Common myeloid progenitor, CD34-positive (primary cell): ENCODE measurements at places on chromosomes 12 and 14.

DNA sequence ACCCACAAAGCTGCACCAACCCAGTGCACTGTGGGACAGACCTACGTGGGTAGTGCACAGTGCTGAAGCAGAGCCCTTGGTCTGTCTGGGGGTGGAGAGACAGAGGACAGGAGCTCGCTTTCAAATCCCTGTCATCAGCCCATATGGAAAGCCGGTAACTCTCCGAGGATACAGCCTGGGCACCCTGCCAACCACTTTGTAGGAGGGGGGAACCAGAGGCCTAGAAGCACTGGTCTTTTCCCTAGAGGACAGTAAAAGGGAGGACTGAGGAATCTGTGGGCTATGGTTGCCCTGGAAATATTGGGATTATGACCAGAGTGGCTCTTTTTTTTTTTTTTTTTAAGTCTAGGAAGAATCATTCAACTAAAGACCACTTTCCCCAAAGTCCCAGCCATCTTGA, 74.3 kb downstream of the MAP3K9 start:
- no peaks in the 10 kb centered on the region for H3K4me1 ChIP-seq
- no peak overlapping the region for H3K4me3 ChIP-seq
- DNase-seq, result no peak
- no peak overlapping the region for H3K27ac ChIP-seq
- no peaks in the 10 kb centered on the region for H3K36me3 ChIP-seq

DNA sequence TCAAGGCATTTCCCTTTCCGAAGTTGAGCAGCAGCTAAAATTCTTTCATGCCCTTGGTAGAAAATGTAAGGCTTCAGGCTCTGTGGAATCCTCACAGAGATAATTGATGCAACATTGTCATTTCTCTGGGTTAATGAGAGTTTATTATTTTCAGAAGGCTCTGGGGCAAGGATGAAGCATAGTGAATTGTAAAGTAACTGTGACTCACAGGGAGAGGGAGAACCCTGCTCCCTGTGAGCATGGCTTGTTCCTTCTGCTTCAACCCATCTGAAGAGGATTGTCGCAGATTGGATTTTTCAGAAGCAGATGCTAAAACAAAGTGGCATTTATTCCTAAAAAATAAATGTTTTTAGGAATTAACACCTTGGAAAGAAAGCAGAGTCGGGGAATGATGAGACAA, 41.2 kb downstream of the APOBEC1 start:
- peaks cover 3% of the 10 kb centered on the region for H3K4me1 ChIP-seq
- DNase-seq, result no peak
- H3K27ac ChIP-seq, result no peak overlapping the region
- H3K27me3 ChIP-seq, result no peaks in the 10 kb centered on the region
- no peak overlapping the region for H3K4me3 ChIP-seq

DNA sequence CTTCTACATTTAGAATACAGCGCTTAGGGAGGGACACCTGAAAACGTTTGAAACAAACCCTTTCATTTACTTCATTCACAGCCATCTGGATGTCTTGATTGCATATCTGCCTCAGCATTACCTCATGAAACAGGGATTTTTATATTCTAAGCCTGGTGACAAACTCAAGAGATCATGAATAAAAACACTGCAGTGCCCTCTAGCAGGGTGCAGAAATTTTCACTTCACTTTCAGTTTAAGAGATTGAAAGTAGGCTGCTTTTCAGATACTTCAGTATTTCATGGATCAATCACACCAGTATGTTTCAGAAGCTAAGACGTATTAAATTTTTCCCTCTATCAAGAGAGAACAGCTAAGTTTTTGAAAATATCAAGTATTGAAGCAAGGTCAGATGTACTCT, 467.8 kb downstream of the MDGA2 start:
- no peaks in the 10 kb centered on the region for H3K36me3 ChIP-seq
- H3K4me3 ChIP-seq, result no peak overlapping the region
- H3K27ac ChIP-seq, result peak overlapping the region; percentile 6
- no peaks in the 10 kb centered on the region for H3K27me3 ChIP-seq

- H3K27me3 ChIP-seq, result no peaks in the 10 kb centered on the region
- H3K36me3 ChIP-seq, result peaks cover 4% of the 10 kb centered on the region
- no peak overlapping the region for H3K27ac ChIP-seq
- no peak overlapping the region for H3K4me3 ChIP-seq
- no peaks in the 10 kb centered on the region for H3K4me1 ChIP-seq
- no peak for DNase-seq
Observed at GRCh38 chr14:71726580-71727021, 205.6 kb upstream of the RGS6 start.

GRCh38 chr14:91464615-91465205, 45.4 kb downstream of the PPP4R3A start:
- H3K27ac ChIP-seq, result no peak overlapping the region
- no peak overlapping the region for H3K4me3 ChIP-seq
- DNase-seq, result no peak
- H3K27me3 ChIP-seq, result no peaks in the 10 kb centered on the region
- peaks cover 84% of the 10 kb centered on the region for H3K36me3 ChIP-seq

DNA sequence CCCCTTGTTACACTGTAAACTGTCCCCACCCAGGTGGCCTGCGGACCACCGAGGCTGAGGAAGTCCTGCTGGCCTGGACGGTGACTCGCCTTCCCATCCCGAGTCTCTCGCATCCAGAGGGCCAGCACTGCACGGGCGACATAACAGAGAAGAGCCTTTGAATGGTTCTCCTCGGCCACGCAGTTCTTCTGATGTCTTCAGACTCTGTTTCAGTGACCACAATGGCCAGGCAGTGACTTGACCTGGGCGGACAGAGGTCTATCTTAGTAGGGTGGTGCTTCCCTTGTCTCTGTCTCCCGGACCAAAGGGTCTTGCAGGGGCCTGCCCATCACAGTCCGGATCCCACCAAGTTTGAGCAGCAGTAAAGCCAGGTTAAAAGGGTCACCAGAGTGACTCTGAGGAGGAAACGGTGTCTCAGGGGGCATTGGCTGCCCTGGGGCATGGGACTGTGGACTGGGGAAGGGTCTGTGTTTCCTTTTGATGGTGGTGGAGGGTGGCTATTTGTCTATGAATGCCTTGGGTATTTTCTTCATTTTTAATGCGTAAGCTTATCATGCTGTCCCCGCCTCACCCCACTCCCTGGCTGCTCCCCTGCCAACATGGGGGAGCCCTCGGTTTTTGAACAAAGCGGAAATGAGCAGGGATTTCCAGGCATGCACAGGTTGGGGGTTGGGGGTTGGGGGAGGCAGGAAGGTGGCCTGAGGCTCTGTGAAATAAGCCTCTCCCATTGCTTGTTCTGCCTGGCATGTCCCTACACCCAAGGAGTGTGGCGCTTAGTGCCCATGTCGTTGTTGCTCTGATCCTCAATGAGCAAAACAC, 10.3 kb downstream of the KRT85 start:
- no peak for DNase-seq
- H3K4me3 ChIP-seq, result no peak overlapping the region
- peaks cover 13% of the 10 kb centered on the region for H3K4me1 ChIP-seq
- no peaks in the 10 kb centered on the region for H3K36me3 ChIP-seq
- H3K27me3 ChIP-seq, result no peaks in the 10 kb centered on the region
- H3K27ac ChIP-seq, result no peak overlapping the region

DNA sequence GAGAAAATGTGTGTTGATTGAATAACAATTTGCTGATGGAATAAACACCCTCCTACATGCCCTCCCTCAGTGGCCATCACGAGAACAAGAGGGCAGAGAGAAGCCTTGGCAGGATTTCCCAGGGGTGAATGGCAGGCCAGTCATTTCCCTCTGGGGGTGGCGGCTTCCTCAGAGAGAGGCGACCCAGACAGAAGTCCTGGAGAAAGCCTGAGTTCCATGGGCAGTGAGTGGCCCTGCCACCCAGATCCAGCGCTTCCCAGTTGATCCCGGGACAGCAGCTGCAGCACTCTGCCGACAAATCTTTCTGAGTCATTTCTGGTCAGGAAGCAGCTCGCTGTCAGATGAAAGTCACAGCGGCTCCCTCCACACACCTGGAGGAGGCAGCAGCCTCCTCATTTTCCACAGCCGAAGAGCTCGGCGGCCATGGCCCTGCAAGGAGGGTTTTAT, 123.0 kb downstream of the SCARB1 start:
- peaks cover 12% of the 10 kb centered on the region for H3K4me1 ChIP-seq
- H3K36me3 ChIP-seq, result no peaks in the 10 kb centered on the region
- no peak overlapping the region for H3K27ac ChIP-seq
- H3K27me3 ChIP-seq, result no peaks in the 10 kb centered on the region
- no peak overlapping the region for H3K4me3 ChIP-seq

- peak overlapping the region; percentile 62 for H3K27ac ChIP-seq
- peak overlapping the region; percentile 96 for H3K4me3 ChIP-seq
- H3K4me1 ChIP-seq, result peaks cover 46% of the 10 kb centered on the region
- H3K27me3 ChIP-seq, result no peaks in the 10 kb centered on the region
Observed at GRCh38 chr12:56721721-56722120, 3.4 kb downstream of the NACA start.

- H3K4me3 ChIP-seq, result no peak overlapping the region
- H3K27me3 ChIP-seq, result no peaks in the 10 kb centered on the region
- H3K36me3 ChIP-seq, result no peaks in the 10 kb centered on the region
- H3K27ac ChIP-seq, result no peak overlapping the region
Observed at GRCh38 chr12:89448951-89449371, 75.6 kb downstream of the GALNT4 start.

DNA sequence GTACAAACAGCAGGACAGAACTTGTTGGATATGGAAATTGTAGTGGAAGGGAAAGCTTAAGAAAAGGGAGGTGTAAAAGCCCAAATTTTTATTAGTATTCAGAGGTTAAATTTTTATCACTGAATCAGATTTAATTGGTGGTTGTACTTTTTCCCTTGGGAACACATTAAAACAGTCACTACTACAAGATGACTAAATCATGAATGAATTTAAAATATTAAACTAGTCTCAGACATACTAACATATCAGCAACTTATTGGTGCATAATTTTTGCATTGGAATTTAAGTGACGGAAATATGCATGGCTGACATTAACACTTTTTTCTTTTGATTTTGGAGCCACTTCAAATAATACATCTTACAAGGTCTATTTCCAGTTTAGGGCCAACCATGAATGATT, 27.6 kb downstream of the SAMD4A start:
- H3K4me3 ChIP-seq, result no peak overlapping the region
- peaks cover 10% of the 10 kb centered on the region for H3K4me1 ChIP-seq
- H3K27ac ChIP-seq, result no peak overlapping the region
- H3K27me3 ChIP-seq, result no peaks in the 10 kb centered on the region

GRCh38 chr14:102121567-102121966, 18.1 kb upstream of the WDR20 start:
- no peak for DNase-seq
- no peaks in the 10 kb centered on the region for H3K36me3 ChIP-seq
- H3K4me3 ChIP-seq, result no peak overlapping the region
- H3K27me3 ChIP-seq, result no peaks in the 10 kb centered on the region
- H3K4me1 ChIP-seq, result no peaks in the 10 kb centered on the region
- no peak overlapping the region for H3K27ac ChIP-seq

GRCh38 chr14:61493239-61493638, 171.9 kb downstream of the PRKCH start:
- peaks cover 5% of the 10 kb centered on the region for H3K36me3 ChIP-seq
- DNase-seq, result no peak
- H3K27me3 ChIP-seq, result no peaks in the 10 kb centered on the region
- peaks cover 3% of the 10 kb centered on the region for H3K4me1 ChIP-seq

GRCh38 chr14:63224196-63224595, 20.0 kb downstream of the RHOJ start:
- H3K27ac ChIP-seq, result no peak overlapping the region
- peaks cover 2% of the 10 kb centered on the region for H3K27me3 ChIP-seq
- no peak overlapping the region for H3K4me3 ChIP-seq
- DNase-seq, result no peak

DNA sequence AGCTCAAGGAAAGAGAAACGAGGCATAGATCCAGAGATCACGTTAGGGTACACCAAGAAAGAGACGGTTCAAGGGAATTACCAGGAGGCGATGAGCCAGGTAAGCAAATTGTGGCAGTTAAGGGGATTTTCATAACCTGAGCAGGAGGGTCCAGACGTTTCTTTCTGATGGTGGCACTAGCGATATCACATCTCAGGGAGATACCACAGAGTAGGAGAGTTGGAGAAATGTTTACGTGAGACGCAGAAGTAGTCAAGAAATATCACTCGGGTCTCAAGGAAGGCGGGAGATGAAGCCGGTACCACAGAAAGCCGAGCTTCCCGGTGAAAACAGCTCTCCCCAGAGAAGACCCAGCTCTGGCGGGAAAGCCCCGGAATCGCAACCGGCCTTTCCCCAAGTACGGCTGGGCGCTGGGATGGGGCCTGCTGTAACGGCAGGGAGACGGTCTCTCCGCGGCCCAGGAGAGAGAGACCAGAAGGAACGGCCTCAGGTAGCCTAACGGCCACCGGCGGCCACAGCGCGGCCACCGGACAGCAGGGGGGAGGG, 485 bp downstream of the SENP1 start:
- H3K27ac ChIP-seq, result peak overlapping the region; percentile 99
- DNase-seq, result peak; percentile 26
- no peaks in the 10 kb centered on the region for H3K36me3 ChIP-seq
- H3K4me1 ChIP-seq, result peaks cover 17% of the 10 kb centered on the region
- H3K4me3 ChIP-seq, result peak overlapping the region; percentile 96

- no peaks in the 10 kb centered on the region for H3K27me3 ChIP-seq
- no peak overlapping the region for H3K4me3 ChIP-seq
- H3K27ac ChIP-seq, result no peak overlapping the region
- no peak for DNase-seq
- no peaks in the 10 kb centered on the region for H3K36me3 ChIP-seq
- H3K4me1 ChIP-seq, result no peaks in the 10 kb centered on the region
Observed at GRCh38 chr14:98605043-98605442, 667.0 kb downstream of the BCL11B start.

GRCh38 chr12:95648990-95649791, 97.9 kb upstream of the USP44 start:
- H3K4me3 ChIP-seq, result no peak overlapping the region
- no peaks in the 10 kb centered on the region for H3K4me1 ChIP-seq
- no peaks in the 10 kb centered on the region for H3K36me3 ChIP-seq
- H3K27ac ChIP-seq, result no peak overlapping the region
- H3K27me3 ChIP-seq, result no peaks in the 10 kb centered on the region
- DNase-seq, result no peak

DNA sequence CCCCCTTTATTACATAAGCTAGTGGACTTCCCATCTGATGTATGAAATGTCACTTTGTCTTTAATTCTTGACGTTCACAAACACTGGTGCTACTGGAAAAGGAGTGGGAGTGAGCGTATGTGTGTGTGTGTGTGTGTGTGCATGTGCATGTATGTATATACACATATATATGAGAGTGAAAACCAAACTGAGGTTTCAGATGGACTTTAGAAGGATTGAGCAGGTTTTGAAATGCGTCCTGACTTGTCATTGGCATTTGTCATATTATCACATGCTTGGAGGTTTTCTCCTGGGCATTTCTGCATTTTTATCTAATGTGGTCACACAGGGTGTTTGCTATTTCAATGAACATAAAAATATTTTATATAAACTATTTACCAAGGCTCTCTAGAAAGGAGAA, 1085.9 kb downstream of the BCL11B start:
- no peaks in the 10 kb centered on the region for H3K4me1 ChIP-seq
- DNase-seq, result no peak
- H3K4me3 ChIP-seq, result no peak overlapping the region
- H3K27ac ChIP-seq, result no peak overlapping the region
- no peaks in the 10 kb centered on the region for H3K36me3 ChIP-seq
- peaks cover 12% of the 10 kb centered on the region for H3K27me3 ChIP-seq
